NCI-H460 (cell line): ENCODE measurements at places on chromosomes 7 and 10.

GRCh38 chr10:3783682-3784432, 1.2 kb downstream of the KLF6 start:
- peak; percentile 60 for DNase-seq

DNA sequence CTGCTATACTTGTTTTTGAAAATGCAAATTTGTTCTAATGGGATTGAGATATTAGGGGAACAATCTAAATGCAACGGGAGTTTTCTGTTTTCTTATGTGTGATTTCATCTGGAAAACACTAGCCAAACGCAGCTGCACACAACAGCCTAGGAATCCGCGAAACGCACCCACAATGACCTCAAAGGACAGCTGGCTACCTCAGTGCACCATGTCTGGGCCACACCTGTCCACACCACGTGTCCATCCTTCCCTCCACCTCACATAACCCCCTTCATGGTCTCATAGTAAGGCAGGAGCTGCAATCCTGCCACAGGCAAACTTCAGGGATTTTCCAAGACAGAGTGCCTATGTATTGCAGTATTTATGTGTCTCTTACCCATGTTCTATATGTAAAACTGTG, 382.5 kb upstream of the PRKCQ start:
- DNase-seq: no peak

- no peak for DNase-seq
Observed at GRCh38 chr10:131638880-131639278, 261.9 kb upstream of the PPP2R2D start.

GRCh38 chr10:88081457-88082054, 218.1 kb downstream of the PTEN start:
- DNase-seq: no peak

GRCh38 chr10:61812920-61813319, 88.6 kb upstream of the ARID5B start:
- no peak for DNase-seq

- no peak for DNase-seq
Observed at GRCh38 chr10:47207281-47207615, 92.7 kb upstream of the GDF10 start.

- DNase-seq: no peak
Observed at GRCh38 chr7:66800591-66800990, 60.1 kb downstream of the RABGEF1 start.

DNA sequence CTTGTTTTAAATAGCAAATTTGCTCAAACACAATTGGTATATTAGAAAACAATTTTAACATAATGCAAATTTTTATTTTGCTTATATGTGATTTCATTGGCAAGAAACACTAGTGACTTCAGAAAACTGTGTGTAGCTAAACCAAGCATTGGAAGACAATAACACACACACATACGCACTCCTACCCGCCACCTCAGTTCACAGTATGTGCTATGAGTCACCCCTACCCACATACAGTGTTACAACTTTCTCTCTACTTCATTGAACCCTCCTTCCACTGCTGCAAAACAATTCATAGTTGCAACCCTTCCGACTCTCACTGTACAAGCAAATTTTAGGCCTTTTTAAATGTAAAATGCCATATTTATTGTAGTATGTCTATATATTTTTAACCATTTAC, 119.9 kb upstream of the THSD7A start:
- DNase-seq: no peak

DNA sequence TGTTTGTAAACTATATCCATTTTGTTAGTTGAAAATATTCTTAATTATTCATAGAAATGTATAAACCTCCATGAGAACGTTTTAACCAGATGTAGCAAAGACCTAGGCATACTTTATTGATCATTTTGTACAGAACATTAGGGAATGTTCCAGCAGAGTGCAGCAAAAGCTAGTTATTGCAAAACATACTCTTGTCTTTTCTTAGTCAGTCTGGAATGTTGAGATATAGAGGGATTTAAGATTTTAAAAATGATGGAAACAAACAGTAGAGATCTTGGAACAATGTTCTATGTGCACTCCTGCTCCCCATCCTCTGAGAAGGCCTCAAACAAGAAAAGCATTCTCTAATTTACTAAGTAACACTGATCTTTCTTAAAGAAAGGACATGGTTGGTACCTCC, 292.1 kb downstream of the BBS9 start:
- DNase-seq: no peak

- DNase-seq: no peak
Observed at GRCh38 chr10:125154529-125154928, 5.8 kb downstream of the CTBP2 start.

GRCh38 chr10:85657476-85658113, 709.0 kb downstream of the GRID1 start:
- DNase-seq: no peak

DNA sequence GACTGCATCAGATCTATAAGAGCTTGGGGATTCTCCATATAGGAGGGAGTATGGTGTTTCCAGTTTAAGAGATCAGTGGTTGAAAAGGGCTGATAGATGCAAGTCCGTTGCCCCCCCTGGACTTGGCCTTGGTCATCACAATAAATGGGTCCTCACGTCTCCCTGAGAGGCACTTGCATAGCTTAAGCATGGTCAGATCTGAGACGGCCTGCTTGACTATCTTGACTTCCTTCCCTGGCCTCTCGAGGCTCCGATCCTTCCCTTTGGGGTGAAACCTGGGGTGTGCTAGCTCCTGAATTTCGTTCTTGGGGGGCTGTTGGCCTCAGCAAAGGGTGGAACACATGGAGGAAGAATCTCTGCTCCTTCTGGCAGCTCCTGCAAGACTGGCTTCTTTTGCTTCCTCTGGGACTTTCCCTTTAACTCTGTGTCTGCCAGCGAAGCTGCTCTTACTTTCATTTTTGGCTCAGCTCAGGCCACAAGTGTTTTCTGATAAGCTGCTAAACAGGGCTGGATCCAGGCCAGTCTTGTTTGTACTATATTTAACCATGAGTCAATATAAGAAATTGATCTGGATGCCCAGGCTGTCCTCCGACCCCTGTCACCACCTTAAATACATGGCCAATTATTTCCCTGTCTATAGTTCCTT, 11.2 kb upstream of the ZNF485 start:
- DNase-seq: no peak

- DNase-seq: no peak
Observed at GRCh38 chr7:70838292-70838907, 293.5 kb upstream of the GALNT17 start.

GRCh38 chr7:12475362-12476063, 71.8 kb upstream of the VWDE start:
- peak; percentile 32 for DNase-seq

DNA sequence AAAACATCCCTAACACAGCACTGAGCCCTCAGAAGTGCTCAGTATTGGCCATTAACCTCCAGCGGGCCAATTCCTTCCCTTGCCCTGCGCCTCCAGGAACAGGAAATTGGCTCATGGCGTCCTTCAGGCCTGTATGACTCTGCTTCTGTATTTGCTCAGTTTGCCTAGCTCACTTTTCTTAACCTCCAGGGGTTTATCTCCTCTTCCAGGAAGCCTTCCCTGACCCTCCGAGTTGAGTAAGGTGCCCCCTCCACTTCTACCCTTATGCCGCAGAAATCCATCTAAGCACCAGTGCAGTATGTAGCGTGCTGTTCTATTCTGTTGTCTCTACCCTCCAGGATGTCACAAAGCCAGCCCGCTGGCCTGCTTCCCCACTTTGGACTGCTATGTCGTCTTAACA, 1.1 kb upstream of the SFXN4 start:
- DNase-seq: no peak

- no peak for DNase-seq
Observed at GRCh38 chr7:92333866-92334265, 88.1 kb downstream of the ANKIB1 start.

GRCh38 chr10:11093771-11094736, 76.4 kb downstream of the CELF2 start:
- DNase-seq: no peak

GRCh38 chr10:118332948-118333710, 9.0 kb downstream of the FAM204A start:
- DNase-seq: no peak

GRCh38 chr10:95242581-95243317, 48.1 kb downstream of the PDLIM1 start:
- DNase-seq: peak; percentile 75

DNA sequence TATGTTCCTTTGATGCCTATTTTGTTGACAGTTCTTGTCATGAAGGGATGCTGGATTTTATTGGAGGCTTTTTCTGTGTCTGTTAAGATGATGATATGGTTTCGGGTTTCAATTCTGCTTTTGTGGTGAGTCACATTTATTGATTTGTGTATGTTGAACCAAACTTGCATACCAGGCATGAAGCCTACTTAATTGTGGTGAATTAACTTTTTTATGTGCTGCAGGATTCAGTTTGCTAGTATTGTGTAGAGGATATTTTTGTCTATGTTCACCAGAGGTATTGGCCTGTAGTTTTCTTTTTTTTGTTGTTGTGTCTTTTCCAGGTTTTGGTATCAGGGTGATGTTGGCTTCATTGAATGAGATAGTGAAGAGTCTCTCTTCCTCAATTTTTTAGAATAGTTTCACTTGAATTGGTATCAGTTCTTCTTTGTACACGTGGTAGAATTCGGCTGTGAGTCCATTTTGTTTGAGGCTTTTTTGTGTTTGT, 345.9 kb downstream of the KIF20B start:
- no peak for DNase-seq

DNA sequence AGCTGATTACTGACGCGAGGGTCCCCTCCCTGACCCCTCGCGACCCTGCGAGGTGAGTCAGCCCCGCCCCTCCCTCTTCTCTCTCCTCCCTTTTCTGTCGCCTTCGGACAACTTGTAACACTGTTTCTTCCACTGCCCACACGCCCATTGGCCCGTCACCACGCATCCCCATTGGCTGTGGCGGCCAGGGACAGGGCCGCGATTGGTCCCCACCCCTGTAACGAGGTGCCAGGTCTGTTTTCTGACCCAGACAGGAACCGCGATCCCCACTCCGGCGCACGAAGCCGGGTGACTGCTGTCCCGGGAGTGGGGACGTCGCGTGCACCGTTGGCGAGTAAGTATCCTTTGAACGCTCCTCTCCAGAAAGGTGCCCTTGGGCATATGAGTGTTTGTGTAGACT, at the start of gene STRA8:
TSS of gene STRA8 (plus strand) at position 269 of the 400 bp plus-strand sequence. CDS start 6,687 bp downstream, outside the sequence.
- DNase-seq: no peak

- no peak for DNase-seq
Observed at GRCh38 chr10:36383349-36383748, 741.3 kb upstream of the FZD8 start.

DNA sequence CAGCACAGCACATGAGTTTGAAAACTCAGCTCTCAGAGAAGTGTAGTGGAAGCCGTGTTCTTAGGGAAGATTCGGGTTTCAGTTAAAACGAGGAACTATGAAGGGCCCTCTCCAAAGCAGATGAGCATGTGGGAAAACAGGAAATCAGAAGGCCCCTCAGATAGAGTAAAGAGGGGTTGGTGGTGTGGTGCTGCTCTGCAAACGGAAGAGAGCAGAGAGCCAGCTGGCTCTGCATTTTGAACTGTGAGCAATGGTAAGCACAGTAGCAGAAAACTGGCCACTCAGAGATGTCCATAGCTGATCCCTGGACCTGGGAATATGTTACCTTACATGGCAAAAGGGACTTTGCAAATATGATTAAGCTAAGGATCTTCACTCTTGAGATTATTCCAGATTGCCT, 27.9 kb upstream of the CUL1 start:
- DNase-seq: no peak

- DNase-seq: no peak
Observed at GRCh38 chr7:19113855-19114550, 3.4 kb downstream of the TWIST1 start.

DNA sequence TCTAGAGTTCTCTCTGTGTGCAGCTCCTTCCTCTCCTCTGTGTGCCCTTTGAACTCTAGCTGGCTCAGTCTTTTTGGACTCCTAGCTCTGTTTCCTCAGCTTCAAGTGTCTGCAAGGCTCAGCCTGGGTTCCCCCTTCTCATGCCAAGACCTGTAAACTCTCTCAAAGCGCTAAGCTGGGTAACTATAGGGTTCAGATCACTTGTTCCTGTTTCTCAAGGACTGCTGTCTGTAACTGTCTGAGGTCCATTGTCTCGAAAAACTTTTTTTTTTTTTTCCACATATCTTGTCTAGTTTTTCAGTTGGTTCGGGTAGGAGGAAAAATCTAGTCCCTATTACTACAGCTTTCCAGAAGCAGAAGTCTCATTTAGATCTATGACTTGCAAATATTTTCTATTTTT, 46.6 kb upstream of the PPP1R17 start:
- no peak for DNase-seq

DNA sequence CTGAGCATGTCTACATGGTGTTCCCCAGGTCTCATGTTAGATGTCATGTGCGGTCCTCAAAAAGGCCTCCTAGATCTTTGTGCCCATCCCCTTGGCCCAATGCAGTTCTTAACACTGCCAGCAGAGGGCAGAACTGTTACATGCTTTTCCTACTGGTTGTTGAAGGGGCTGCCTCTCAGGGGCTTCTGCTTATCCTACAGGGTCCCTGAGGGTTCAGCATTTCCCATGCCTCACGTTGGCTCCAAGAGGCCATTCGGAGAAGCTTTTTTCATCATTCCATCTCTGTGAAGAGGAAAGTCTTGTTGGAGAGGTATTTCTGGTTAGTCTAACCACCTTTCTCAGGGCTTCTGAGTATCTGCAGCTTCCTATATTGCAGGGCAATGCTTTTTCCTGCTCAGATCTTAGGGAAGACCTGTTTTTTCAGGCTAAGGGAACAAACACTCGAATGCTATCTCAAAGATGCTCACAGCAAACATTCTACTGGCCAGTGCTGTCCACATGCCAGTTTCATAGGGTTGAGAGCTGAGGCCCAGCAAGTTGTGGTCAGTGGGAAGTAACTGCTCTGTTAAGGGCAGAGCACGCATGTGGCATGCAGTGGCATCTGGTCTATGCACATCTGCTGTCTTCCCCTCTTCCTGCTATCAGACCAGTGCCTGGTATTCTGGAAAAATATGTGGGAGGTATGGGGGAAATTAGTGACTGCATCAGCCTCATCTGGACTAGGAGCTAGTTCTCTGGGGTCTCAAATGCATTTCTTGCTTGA, 31.5 kb downstream of the MBL2 start:
- DNase-seq: peak; percentile 30

- no peak for DNase-seq
Observed at GRCh38 chr10:23439961-23440889, 1.4 kb downstream of the OTUD1 start.

DNA sequence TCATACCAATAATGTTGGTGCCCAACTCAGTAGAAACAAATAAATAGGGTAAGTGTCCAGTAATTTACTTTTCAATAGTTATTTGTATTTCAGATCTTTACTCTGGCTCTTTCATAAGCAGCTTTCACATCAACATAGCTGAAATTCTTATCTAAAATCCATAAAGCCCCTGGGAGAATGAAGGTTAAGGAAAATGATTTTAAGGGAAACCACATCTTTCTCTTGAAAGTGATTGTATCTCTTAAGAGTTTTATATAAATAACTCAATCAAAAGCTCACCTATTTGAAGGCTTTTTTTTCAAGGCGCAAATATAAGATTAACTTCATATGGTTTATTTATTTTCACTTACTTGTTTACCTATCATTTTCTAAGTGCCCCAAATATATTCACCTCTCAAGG, 324.4 kb downstream of the HGF start:
- DNase-seq: no peak

DNA sequence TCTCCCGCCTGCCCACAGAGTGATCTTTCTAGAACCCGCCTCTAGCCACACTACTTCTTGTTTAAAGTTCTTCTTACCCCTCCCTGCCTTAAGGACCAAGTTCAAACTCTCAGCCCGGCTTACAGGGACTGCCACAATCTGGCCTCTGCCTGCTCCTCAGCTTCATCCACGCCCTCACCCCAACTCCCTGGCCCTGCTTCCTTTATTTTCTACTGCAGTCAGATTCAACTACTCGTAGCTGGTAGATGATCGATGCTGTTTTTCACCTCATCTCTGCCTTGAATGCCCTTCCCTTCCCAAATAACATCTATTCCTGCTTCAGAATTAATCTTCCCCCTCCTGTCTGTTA, 508.5 kb downstream of the RPS24 start:
- no peak for DNase-seq

- no peak for DNase-seq
Observed at GRCh38 chr10:11242443-11243387, 225.0 kb downstream of the CELF2 start.
